ENCODE measurements at places on chromosomes 7 and 10.

- DNase-seq, result no peak
These were observed 557.0 kb upstream of the IGFBP3 start for GRCh38 chr7:46478046-46478445.

DNA sequence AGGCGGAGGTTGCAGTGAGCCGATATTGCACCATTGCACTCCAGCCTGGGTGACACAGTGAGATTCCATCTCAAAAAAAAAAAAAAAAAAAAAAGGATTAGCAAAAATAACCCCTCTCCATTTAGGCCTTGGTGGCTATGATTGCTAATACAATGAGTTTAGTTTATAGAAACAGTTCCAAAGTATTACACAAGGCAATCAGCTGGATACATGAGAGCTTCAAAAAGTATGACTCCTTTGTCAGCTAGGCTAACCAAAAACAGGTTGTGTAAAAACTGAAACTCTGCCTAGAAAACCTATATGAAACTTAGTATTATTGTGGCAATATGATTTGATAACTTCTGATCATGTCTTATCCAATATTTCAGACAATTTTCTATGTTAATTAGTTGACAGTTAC, 57.2 kb downstream of the SUGCT start:
- no peak for DNase-seq

DNA sequence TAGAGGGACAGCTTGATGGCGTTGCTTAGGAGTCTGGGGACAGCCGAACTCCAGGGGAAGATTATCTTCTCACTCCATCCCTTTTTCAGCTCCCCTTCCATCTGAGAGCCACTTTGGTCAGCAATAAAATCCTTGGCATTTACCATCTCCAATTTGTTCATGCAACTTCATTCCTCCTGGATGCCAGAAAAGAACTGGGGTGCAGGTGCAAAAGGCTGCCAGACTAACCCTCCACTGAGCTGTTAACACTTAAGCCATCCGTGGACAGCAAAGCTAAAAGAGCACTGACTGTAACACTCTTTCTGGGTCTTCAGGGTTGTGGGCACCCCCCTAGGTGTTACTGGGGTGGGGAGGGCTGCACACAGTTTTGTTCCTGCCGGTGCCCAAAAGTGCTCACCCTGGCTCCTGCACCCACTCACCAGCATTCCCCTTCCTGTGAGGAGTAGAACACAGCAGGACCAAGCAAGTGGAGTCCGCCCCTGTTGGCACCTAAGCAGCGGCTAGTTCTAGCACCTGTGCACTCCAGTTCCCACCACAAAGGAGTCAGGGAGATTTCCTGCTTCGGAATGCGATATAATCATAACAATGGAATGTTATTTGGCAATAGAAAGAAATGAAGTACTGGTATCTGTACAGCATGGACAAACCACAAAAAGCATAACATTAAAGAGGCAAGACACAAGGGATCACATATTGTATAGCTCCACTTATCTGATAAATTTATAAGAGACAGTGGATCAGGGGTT, 95.1 kb downstream of the NPY start:
- no peak for DNase-seq

DNA sequence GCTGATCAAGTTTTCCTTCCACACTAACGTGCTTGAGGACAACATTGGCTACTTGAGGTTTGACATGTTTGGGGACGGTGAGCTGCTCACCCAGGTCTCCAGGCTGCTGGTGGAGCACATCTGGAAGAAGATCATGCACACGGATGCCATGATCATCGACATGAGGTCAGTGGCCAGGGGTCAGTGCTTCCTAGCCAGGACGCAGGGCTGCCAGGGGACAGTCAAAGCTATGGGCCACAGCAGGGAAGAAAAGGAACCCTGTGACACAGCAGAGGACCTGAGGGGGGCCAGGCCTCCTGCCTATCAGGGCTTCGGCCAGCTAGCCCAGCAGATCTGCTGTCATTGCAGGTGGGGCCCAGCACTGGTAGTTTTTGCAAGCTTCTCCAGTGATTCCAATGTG, 5.2 kb downstream of the RBP3 start:
- DNase-seq, result no peak

- no peak for DNase-seq
These were observed 52.6 kb downstream of the GNAI1 start for GRCh38 chr7:80187279-80187678.
